NB4 (cell line): ENCODE measurements at places on chromosomes 4 and X.

- no peak for DNase-seq
These were observed 2519.6 kb downstream of the ARAP2 start for GRCh38 chr4:33724685-33725084.

GRCh38 chrX:42017971-42018370, 94.6 kb upstream of the CASK start:
- no peak for DNase-seq

DNA sequence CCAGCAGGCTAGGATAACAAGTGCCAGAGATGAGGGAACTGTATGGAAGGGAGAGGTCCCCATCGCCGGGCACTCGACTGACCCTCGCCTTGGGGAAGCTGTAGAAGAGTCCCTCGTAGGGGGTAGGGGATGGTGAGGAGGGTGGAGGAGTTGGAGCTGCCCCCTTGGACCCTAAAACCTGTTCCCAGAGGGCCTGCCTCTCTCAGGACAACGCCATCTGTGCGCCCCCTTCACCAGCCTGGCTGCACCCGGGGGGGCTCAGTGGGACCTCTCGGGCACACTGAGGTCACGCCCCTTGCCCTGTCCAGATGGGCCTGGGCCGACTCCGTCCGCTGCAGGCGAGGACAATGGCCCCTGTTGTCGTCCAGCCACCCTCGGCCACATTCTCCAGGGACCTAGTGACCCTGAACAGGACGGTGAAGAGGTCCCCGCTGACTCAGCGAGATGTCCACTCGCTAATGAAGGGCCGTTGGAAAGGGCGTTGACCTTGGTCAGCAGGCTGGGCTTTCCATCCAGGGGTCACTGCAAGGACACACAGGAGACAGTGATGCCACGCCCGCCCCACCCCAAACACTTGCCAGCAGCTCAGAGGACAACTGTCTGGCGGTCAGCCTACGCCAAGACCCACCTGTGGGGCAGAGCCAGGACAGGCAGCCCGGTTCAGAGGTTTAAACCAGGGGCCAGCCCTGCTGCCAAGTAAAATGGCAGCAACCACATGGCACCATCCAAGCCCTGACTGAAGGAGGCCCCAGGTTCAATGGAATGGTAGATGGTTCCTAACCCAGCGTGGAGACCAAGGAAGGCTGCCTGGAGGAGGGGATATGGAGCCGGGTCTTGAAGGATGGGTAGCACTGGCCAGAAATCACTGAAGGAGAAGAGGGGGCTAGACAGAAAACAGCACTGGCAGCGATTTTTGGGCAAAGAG, 51.2 kb downstream of the HMX1 start:
- DNase-seq: no peak

DNA sequence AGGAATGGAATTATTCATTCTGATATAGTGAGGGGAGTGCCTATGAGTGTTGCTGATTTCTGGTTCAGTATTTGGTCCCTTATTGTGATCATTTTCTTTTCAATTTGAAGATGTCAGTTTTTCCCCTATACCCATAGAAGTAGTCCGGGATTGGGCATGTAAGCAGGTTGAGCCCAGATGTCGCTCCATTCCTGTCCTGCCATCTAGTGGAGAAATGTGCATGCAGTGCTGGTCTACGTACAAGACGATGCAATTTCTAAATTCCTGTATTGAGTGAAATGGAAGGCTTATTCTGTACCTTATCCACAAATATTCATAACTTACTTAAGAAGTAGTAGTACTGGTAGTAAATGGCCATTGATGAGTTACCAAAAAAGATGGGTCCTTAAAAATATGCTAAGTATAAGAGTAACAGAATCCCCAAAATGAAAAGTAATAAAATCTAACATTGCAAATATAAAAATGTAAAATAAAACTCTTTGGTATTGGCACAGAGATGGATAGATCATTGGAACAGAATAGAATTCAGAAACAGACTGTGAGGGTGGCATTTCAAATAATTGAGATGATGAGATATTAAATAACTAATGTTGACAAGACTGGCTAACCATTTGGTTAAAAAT, 60.9 kb downstream of the UGT8 start:
- DNase-seq: peak; percentile 69

DNA sequence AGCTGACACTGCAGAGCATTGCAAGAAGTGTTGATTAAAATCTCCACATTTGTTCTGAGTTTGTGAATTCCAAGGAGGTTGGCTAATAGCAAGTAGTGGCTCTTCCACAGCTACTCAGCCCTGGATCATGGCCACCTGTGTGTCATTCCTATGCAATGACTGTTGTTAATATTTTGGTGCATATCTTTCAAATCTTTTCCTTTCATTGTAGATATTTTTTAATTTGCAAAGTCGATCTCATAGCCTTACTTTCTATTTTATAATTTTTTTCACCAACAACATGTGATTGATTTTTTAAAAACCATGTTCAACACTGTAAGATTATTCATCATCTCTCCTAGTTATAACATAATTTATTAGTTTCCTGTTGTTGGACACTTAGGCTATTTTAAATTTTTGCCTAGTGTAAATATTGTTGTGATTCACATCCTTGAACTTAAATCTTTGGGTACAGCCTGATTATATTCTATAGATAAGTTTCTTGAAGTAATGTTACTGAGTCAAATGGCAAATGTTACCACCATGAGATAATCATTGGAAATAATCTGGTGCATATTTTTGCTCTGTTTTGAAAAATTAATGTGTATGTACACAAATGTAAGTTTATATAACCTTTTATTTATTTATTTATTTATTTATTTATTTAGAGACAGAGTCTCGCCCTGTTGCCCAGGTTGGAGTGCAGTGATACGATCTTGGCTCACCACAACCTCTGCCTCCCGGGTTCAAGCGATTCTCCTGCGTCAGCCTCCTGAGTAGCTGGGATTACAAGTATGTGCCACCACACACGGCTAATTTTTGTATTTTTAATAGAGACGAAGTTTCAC, 17.1 kb upstream of the ARHGAP10 start:
- DNase-seq: no peak

DNA sequence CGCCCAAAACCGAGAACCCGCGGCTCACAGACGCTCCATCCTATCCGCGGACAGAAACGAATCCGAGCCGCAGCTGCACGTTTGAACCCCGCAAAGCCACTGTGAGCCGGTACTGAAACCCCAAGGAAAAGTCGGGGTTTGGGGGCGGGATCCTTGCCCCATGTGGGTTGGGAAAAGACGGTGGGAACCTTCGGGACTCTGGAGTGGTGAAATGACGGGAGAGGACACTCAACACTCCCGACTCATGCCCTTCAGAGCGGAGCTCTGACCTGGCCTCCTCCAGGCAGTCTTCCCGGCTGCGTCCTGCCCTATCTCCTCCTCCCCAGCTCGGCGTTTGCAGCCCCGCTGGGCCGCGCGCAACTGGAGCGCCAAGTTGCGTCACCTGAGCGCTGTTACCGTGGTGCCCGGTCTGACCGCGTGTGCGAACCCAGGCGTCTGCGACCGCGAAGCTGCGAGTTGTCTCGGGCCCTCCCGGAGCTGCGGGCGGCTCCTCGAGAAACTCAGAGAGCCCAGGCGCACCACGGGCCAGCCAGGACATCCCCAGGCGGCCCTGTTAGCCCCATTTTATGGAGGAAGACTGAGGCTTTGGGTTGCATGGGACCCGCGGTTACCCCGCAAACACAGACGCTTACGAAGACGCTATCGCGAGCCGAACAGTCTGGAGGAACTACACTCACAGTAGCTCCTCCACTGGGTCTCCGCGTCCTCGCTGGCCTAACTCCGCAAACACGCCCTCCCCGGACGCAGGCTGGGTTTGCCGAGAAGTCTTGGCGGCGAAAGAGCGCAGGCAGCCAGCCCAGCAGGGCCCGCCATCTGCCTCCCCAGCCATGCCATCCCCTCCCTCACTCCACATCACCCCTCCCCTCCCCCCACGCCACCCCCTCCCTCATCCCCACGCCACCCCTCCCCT, 20.3 kb upstream of the HMX1 start:
- no peak for DNase-seq
